ENCODE measurements at places on chromosomes 6 and 20. TPM values are rescaled to one million over a fixed set of nuclear protein-coding genes. Genes with fewer than 3 reads are reported as not detected.

The PBOV1 gene
- total RNA-seq: not detected

The DEFB124 gene
- 2.5 TPM for total RNA-seq

The CDKN1A gene
- total RNA-seq: 66.2 TPM

The SYCP2 gene
- 3.0 TPM for total RNA-seq

The TTI1 gene
- total RNA-seq: 19.5 TPM

The SUMO4 gene
- 1.9 TPM for total RNA-seq

The ANGPT4 gene
- total RNA-seq: 0.57 TPM

The C4B gene
- 596 TPM for total RNA-seq

The SEMG1 gene
- total RNA-seq: not detected

The HRH3 gene
- total RNA-seq: not detected

The TMEM74B gene
- 0.54 TPM for total RNA-seq

The C2 gene
- total RNA-seq: 38.7 TPM

The ATP6V1G2 gene
- 1.2 TPM for total RNA-seq

The HLA-DQA1 gene
- 63.5 TPM for total RNA-seq

The C20orf202 gene
- total RNA-seq: 0.16 TPM

The BPI gene
- 0.16 TPM for total RNA-seq

The TBX18 gene
- total RNA-seq: 4.1 TPM

The MLN gene
- not detected for total RNA-seq
